Stimulated activated CD4-positive, alpha-beta T cell treated with anti-CD3 and anti-CD28 coated beads, Interleukin-2, amount 100 ng/mL, for 48 hours (primary cell): ENCODE measurements at places on chromosomes 3 and 15.

DNA sequence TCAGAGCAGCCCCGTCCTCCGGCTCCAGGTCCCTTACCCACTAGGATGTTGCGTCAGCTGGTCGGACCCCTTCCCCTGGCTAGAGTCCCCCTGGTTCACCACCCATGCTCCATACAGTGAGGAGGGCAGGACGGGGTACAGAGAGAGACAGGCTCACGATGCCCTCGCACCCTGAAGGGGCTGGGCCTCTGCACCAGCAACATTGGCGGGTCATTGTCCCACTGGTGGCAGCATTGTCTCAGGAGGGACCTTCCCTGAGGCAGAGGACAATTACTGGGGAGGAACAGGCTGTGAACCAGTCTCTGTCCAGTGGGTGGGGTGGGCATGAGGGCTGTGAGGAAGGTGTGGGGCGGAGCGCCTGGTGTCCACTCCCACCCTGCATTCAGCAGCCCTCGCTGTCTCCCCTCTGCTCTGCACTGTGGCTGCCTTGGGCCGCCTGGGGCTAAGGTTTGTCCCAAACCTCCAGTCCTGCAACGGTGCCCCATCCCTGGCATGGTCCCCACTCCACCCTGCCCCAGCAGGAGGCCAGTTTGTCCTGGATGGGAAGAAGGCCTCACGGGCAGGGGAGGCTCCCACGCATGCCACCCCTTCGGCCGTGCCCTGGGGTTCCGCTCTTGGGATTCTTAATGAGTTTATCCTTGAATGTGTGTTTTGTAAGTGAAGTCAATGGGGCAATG is 48.0 kb upstream of the KLF13 start:
- DNase-seq = no peak

- DNase-seq = no peak
These were observed 441.3 kb downstream of the MAGI1 start for GRCh38 chr3:65597226-65597951.

DNA sequence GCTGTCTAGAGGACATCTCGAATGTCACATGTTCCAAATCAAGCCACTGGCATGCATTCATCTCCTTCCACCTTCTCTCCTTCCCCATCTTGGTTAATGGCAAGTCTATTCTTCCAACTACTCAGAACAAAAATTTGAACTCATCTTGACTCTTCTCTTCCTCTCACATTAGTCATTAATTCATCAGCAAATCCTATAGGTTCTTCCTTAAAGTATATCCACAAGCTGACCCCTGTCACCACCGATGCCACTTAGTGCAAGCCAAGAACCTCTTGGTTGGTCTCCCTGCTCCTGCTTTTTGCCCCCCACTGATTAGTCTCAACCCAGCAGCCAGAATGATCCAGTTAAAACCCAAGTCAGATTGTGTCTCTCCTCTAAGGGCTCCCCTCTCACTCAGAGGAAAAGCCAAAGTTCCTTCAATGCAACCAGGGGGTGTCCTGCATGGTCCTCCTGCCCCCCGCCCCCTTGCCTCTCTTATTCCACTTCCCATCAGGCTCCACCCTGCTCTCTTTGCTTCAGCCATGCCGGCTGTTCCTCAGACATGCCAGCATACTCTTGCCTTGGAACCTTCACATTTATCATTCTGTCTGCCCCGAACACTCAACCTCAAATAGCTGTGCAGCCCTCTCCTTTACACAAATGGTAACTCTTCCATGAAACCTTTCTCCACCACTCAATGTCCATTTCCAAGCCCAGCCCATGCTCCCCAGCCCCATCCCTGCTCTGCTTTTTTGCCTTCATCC is 1.0 kb upstream of the GALNT15 start:
- DNase-seq = no peak

GRCh38 chr3:113594066-113594465 is 61.7 kb downstream of the SIDT1 start:
- DNase-seq = no peak

DNA sequence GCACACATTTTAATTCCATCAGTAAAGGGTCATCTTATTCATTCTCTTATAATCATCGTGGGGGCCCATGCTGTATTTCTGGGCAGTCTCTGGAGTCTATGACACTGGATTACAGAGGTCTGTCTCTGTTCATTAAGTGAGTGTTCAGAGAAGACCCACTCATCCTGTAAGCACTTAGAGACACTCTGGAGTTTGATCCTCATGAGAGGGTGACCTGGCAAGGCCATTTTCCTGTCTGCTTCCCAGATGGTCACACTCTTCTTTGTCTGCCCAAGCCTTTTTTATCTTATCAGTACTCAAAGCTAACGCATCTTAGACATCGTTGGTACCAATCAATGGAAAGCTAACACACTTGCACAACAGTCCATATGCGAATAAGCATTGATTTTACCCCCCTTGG is 333.1 kb downstream of the RORA start:
- no peak for DNase-seq

- DNase-seq = no peak
These were observed 74.8 kb downstream of the TMEM266 start for GRCh38 chr15:76134537-76134936.

DNA sequence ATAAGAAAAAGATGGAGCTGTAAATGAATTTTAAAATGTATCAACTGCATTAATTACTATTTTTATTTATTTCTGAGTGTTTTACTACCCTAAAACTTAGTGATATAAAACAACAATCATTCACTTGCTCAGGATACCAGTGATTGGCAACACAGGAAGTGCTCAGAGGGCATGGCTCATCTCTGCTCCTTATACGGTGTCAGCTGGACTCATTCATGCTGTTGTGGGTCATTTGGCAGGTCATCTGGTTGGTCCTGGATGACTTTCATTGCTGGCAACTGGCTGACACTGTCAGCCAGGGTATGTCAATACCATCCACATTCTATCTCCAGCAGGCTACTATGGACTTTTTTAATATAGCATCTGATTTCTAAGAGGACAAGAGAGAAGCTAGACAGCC is 689.6 kb upstream of the NECTIN3 start:
- DNase-seq = no peak

DNA sequence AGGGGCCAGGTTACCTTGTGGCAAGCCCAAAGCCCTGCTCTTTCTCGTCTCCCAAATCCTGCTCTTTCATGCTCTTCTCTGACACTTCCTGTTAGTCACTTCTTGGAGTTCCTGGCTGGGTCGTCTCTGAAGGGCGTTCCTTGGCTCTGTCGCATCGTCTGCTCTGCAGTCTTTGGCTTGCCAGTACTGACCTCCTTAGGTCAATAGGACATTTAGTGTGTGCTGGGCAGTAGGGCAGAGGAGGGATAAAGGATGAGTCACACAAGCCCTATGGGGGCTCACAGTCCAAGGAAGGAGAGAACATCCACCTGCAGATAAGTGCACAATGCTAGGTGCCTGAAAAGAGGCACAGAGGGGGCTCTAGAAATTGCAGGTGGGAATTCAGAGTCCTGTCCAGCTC is 87.5 kb downstream of the FAM43A start:
- DNase-seq = no peak

GRCh38 chr3:54065140-54065539 is 57.2 kb upstream of the CACNA2D3 start:
- DNase-seq = no peak

DNA sequence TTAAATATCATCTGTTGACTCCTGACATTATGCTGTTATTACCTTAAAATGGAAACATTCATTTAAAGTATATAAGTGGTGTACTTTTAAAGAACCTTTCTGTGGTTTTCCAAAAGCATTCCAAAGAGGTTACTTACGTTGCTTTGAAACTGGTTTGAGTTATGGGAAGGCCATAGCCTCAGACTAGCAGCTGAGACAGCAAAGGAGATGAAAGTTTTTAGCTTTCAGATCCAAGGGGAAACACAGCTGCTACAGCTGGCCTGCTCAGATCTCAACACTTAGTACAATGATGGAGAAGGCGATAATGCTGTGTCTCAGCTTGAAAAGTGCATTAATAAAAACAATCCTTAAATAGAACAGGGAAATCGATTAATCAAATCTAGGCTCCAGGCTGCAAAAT is 921.1 kb downstream of the ROBO1 start:
- no peak for DNase-seq

DNA sequence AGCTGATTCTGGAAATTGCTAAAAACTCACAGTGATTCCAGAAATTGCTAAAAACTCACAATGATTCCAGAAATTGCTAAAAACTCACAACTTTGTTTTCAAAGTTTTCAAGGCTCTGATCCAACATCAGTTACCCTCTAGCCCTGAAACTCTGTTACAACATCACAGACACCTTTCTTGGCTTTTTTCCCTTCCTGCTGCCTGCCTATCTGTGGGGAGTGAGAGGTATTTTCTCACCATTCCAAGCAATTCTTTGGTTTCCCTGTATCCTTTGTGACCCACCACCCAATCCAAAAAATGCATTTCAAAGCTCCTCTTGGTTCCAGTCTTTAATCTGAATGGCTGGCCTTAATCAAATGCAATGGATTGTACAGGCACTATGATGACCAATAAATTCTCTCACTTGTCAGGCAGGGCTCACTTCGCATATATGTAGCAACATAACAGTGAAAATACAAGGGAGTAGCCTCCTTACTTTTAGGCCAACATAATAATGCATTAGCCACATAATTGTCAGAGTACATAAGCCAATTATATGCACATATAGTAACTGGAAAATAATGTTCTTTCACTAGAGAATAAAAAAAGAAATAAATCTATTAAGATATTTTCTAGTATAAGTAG is 1139.0 kb downstream of the ROBO2 start:
- no peak for DNase-seq

DNA sequence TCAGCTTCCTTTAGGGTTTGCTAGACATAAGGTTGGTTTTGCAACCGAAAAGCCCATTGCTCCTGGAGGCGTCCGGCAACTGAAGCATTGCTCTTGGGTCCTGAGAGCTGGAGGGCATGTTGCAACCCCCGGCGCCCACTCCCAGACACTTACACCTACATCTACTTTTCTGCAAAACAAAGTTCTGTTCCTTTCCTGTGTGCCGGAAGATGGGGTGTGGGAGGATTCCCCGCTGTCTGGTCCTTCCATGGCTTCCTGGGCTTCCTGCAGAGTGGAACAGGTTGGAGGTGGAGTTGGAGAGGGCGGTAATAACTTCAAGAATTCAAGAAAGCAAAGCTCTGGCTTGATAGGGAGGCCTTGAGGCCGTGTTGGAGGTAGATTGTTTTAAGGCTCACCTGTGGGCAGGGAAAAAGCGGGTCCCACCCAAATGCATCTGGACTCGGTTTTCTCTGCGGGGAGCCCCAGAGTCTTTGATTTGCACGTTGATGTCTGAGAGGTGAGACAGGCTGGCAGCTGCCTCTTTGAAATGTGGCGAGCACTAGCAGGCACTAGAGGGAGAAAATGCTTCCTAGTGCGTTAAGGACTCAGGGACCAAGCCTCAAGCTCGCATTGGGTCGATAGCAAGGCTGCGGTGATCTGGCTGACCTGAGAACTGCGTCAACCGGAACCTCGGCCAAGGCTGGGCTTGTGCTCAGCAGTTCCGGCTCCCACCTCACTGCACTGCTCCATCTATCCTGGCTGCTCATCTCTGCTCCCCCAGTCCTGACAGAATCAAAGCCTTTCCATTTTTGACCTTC is 39.5 kb downstream of the NR2F2 start:
- no peak for DNase-seq

DNA sequence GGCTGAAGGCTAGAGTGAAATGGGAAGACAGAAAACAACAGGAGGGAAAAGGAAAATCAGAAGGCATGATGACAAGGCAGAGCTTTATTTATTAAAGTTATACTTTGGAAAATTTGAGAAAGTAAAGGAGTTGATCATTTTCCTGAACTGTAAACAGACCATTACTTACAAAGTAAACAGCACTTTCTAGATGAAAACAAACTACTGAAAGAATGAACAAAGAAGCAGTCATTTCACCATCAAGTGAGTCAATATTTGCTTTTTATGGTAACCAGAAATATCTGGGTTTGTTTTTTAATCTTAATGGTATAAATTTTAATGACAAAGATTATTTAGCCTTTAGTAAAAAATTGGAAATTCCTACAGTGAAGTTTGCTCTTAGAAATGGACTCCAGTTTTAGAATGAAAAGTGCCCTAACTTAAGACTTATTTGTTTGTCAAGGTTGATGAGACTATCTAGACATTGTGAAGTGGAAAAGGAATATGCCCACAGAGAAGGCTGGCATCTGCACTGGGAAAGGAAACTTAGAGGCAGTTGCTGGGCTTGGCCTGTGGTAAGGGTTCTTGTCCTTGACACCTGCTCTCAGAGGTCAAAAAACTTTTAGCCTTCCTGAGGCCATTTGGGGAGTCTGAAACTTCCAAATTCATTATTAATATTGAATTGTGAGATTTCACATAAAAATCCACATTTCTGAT is 47.2 kb downstream of the SPTSSB start:
- DNase-seq = no peak

DNA sequence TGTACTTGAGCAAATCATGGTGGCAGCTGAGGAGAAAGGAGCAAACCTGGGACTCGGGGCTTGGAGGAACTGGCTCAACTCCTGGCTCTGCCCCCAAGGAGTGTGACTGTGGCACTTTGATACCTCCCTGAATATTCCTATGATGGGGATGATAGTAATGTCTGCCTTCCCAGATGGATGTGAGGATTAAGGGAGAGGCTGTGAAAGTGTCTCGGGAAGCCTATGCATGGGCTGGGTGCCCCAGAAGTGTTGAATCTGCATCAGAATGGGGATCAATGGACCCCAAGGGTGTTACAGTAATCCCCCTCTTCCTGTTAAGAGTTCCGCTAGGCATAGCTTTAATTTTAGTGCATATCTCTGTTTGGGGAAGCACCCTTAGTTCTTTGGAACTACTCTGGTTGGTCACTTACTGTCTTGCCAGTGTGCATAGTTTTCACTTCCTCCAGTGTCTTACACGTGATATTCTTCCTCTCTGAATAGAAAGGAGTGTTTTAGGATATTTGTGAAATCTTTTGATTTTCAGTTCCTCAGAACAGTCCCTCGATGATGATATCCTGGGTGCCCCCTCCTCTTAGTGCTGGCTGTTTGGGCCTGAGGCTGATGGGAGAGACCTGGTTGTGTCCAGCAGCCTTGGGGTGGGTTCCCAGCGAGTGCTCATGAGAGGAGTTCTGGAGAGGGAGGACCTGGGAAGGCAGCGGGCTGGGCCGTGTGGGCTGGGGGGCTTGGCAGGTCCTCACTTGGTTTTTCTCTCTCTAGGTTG is 97.5 kb downstream of the CHDH start:
- DNase-seq = no peak

DNA sequence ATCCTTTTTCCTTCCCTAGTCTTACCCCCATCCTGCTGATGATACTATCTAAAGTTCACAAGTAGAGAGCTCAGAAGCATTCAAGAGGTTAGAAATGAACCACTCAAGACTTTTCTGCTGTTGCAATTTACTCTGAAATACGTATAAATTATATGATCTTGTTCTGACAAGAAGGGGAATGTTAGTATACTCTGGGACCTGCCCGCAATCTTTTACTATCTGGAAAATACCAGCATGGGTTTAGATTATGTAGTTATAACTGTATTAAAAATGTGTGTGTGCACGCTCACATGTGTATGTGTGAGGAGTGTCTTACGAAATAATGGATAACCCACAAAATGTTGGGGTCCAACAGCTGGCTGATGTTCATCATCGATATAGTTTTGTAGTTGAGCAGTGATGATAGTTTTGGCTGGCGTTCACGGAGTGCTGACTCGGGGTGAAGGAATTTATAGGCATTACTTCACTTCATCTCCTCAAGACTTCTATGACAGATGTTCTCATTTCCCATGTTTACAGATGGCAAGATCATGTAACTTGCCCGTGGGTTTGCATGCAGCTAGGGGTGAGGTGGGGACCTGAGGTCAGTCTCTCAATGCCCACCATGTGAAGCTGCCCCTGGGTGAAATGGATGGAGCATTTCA is 297.5 kb upstream of the LYSMD4 start:
- no peak for DNase-seq
